ENCODE measurements at places on chromosomes 1 and 21.
A peak's percentile ranks its signal among the peaks of the same experiment; 100 is the strongest.

- DNase-seq: no peak
Observed at GRCh38 chr1:207069061-207069460, 16.0 kb downstream of the PFKFB2 start.

GRCh38 chr21:44579056-44579832 lies 1.2 kb downstream of the KRTAP10-5 start:
- no peak for DNase-seq

GRCh38 chr1:106897976-106898375 lies 158.5 kb upstream of the PRMT6 start:
- no peak for DNase-seq

- DNase-seq: no peak
Observed at GRCh38 chr1:236041631-236042618, 23.0 kb downstream of the NID1 start.

GRCh38 chr1:224735159-224735558 lies 119.0 kb downstream of the CNIH3 start:
- no peak for DNase-seq

DNA sequence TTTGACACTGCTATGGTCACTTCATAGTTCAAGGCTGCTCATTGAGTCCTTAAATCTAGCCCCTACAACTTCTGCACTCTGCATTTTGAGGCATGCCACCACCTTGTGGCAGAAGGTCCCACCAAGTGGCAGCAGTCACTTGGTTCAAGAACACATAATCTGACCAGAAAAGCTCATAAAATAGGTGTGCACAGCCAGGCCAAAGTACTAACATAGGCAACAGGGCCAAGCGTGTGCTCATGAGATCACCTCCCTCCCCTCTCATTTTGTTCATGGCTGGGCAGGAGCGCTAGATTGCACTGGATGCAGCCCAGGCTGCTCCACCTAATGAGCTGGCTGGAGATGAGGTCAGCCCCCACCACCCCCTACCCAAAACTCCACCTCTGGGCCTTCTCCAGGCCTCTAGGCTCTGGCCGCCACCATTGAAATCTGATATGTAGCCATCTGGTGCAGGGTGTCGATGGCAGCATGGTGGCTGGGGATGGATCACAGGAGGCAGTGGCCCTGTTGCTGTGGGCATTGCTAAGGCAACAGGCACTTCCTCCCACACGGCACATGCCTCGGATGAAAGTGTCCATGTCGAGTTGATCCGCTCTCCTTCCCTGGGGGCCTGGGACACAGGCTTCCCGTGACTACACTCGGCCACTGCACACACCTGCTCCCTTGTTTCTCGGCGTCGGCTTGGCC lies 193.2 kb downstream of the TRABD2B start:
- DNase-seq: no peak

DNA sequence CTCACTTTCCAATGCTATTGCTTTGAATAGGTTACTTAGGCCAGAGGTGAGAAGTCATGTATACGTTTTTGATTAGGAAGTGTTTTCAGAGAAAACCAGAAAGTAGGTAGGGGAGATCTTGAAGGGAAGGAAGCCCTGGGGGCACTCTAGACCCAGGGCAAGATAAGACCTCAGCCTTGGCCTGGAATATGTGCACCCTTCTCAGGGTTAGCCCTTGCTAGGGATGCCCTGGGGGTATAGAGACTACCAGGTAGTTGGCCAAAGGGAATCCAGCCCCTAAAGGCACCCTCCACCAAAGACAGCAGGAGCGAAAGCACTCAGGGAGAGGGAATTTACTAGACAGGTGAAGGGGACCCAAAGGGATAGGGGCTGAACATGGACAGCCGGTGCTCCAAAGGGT lies 7.0 kb downstream of the TIAM1 start:
- DNase-seq: no peak

GRCh38 chr1:100524355-100524754 lies 13.6 kb upstream of the GPR88 start:
- no peak for DNase-seq

DNA sequence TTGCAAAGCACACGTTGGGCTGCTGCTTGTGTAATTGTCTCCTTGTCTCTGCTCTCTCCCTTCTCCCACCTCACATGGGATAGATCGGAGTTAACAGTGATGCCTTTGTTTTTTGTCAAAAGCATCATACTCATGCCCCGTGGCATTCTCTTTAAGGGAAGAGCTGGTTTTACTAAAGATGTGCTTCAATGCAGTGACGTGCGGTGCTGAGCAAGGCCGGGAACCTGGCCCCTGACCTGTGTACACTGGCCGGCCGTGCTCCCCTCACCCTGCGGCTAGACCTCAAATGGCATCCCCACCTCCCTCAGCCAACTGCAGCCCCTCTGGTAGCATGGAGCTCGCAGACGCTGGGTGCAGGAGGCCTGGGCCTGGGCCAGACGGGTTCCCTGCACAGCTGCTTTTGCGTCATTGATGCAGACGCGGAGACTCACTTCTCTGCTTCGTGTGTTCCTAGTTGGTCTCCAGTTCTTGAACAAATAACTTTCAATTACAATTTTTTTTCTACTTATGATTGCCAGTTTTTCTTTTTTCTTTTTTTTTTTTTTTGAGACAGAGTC lies 19.9 kb downstream of the AGPAT3 start:
- DNase-seq: no peak

GRCh38 chr1:228471762-228472398 lies 15.3 kb upstream of the RNF187 start:
- DNase-seq: no peak

DNA sequence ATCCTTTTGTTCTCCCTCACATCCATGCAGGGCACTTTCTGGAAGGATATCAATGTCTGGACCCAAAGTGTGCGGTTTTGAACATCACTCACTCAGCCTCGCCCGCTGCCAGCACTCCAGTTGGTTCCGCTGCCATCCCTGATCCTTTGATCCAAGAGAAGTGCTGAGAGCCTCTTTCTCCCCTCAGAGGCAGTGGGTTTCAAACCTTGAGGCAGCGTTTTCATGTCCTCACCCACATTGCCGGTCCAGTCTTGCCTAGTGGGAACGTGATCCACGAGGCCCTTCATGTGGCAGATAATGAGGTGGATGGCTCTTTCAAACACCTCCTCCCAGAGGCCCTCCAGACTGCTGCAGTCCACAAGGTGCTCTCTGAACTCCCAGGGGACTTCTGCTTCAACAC lies 122.2 kb downstream of the ACTL8 start:
- DNase-seq: no peak

DNA sequence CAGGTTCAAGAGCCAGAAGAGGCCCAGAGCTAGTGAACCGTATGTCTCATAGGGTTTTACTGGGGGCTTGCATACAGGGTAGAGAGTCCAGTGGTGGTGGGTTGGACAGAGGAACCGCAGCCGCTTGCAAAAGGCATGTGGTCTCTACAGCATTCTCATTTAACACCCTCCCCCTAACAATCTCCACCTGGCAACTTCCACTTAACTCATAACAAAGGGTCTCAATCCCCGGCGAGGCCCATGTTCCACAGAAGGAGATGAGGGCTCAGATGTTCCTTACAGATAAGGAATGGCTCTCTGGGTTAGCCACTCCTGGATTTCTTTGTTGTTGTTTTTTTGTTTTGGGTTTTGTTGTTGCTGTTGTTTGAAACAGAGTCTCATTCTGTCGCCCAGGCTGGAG lies 106.1 kb downstream of the APP start:
- no peak for DNase-seq

GRCh38 chr1:153610334-153610733 lies 2.6 kb downstream of the S100A16 start:
- DNase-seq: no peak

GRCh38 chr1:84598846-84599741 lies 24.9 kb upstream of the CTBS start:
- peak; percentile 51 for DNase-seq

DNA sequence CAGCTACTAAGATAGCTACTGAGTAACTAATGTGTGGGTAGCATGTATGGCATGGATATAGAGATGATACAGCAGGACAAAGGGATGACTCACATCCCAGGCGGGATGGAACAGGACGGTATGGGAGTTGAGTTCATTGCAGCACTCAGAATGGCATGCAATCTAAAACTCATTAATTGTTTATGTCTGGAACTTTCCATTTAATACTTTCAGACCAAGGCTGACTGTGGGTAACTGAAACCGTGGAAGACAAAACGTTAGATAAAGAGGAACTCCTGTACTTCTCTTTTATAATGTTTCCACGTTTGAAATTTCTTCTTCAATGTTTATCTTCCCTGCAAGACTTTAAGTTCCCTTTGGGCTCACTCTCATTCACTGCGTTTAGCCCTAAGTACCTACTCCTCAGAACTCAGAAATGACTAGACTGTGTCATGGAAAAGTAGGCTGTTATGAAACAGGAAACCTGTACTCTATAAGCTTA lies 151.9 kb downstream of the MAGI3 start:
- no peak for DNase-seq

GRCh38 chr1:99965646-99966375 lies 4.0 kb upstream of the SLC35A3 start:
- DNase-seq: no peak

GRCh38 chr1:60564916-60565750 lies 491.6 kb upstream of the C1orf87 start:
- DNase-seq: no peak

- DNase-seq: no peak
Observed at GRCh38 chr1:239240736-239241135, 145.6 kb upstream of the CHRM3 start.

DNA sequence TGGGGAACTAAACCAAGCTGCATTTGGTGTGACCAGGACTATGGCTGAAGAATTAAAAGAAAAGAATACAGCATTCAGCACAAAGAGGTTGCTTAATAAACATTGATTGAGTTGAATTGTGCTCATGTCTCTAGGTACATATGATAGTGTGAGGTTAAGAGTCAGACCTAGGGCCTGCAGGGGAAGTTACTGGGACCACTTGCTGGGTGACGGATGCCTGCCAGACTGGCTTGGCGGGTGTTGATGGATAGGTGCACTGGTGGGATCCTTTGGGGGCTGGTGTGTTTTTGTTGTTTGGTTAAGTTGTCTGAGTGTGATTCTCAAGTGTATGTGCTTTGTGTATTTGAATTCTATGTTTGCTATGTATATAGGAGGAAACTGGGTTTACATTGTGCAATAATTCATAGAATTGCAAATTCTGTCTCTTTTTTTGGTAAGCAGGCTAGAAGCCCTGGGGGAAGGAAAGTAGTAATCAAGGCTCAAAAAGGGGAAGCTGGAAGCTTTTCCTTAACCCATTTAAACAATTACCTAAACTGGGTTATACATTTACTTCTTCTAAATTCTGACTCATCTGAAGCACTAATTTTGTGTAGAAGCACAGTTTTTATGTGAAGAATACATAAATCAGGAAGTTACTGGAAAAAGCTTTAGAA lies 1.8 kb downstream of the CD101 start:
- DNase-seq: no peak

- no peak for DNase-seq
Observed at GRCh38 chr21:35512346-35512745, 463.2 kb upstream of the RUNX1 start.

GRCh38 chr1:204558467-204558866 lies 42.3 kb downstream of the MDM4 start:
- DNase-seq: no peak

- peak; percentile 74 for DNase-seq
Observed at GRCh38 chr1:12040457-12041051, 21.3 kb downstream of the MIIP start.

DNA sequence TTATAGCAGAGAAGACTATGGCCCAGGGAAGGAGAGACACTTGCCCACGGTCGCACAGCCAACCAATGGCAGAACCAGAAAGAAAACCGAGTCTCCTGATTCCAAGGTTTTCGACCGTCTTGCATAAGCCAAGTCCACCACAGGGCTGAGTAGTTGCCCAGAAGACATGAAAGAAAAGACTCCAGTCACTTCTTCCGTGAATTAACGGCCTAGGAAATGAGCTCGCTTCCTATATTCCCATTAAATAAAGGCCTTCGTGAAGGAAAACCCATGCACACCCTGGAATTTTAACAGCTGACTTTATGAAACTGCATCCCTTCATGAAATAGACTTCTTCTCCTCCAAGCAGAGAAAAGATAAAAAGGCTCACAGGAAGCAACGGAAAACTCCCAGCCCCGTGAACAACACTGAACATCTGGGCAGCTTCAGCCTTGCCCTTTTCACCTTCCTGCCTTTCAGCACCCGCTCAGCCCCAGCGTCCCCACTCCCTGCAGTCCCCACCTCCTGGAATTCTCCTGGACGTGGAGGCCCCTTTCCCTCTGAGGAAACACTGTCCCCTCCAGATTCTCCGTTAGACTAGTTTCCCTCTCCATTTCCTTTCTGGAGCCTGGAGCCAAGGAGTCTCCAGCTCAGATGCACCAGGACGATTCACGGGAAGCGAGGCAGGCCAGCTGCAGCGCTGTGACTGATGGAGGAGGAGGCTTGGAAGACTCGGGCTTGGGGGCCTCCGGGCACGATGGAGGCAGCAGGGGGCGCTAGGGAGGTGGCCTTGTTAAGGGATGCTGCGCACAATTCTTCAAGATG lies 2.7 kb upstream of the MYOC start:
- DNase-seq: peak; percentile 4

- no peak for DNase-seq
Observed at GRCh38 chr1:184194236-184194635, 142.7 kb downstream of the TSEN15 start.

GRCh38 chr1:65371544-65371943 lies 48.9 kb upstream of the LEPR start:
- DNase-seq: no peak

- DNase-seq: no peak
Observed at GRCh38 chr1:198176179-198176578, 19.4 kb downstream of the NEK7 start.

GRCh38 chr21:42535602-42536171 lies 22.0 kb downstream of the SLC37A1 start:
- DNase-seq: no peak

DNA sequence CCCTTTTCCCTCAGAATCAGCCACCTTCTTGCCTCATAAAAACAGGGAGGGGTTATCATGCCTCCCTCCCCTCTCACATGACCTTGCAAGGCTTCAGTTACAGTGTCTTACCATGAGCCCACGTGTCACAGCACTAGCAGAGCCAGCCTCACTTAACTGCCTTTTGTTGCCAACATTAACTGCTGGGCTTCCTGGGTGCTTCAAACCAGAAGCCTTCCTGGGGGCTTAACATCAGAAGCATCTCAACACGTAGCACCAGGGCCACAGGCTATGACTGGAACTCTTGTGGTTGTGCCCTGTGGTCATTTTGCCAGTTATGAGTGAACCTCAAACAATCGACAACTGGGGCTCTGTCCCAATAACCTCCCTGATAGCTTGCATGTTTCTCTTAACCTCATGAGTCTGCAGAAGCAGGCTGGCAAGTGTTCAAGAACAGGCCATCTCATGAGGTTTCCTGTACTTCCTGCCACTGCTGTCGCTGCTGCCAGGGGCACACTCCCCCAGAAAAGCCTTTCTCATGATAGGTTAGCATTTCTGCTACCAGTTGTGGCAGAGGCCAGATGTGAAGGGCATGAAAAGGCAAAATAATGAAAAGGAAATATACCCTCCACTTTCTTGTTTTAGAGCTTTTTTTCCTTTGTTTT lies 132.2 kb downstream of the GLUL start:
- DNase-seq: no peak

DNA sequence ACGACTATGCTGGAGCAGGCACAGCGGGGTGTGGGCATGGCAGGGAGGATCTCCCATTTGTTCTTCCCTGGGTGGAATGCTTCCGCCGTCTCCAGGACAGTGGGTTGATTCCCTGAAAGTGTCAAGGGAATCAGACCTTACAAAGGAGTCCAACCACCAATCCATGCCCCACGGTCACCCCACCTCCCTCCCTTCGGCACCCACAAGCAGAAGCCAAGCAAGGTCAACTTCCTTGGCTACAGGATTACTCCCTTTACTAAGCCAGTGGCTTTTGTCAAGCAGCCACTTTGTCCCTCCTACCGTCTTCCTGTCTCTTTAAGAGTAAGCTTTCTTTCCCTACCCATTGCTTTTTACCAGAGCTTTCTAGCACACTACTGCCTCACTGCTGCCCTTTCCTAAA lies 15.9 kb upstream of the NUAK2 start:
- no peak for DNase-seq

- peak; percentile 36 for DNase-seq
Observed at GRCh38 chr1:168439456-168440375, 104.1 kb downstream of the XCL2 start.

Measured in GM12864 (cell line).